ENCODE measurements at places on chromosomes 12 and 14.

GRCh38 chr12:33834672-33835071 lies 187.6 kb upstream of the ALG10 start:
- DNase-seq, result no peak

GRCh38 chr12:19916196-19916753 lies 452.1 kb upstream of the PDE3A start:
- DNase-seq, result no peak

- no peak for DNase-seq
Observed at GRCh38 chr14:87278415-87278814, 714.6 kb downstream of the GALC start.

DNA sequence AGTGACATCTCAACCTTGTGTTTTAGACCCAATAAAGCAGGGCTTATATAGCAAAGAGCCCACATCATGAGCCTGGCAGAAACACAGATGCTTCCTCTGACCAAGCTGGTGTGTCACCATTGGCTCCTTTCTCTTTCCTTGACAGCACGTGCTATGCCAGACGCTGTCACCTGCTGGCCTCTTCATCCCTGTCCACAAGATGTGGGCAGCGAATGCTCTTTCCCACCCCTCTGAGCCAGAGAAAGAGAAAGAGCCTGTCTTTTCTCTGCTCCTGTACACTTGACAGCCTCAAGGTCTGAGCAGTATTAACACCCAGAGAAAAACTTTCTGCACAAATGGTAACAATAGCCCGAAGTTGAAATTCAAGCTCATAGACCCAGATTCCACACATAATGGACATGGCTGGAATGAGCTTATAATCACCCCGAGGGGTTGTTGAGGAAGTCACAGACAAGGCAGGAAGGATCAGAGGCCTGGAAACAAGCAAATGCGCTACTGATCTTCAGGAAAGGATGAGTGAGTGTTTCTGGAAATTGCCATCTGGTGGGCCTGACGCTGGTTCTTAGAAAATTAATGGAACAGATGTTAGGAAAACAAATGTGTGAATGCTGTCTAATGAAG lies 8.9 kb downstream of the TGFB3 start:
- no peak for DNase-seq

Data from AG20443 (cell line).